ENCODE measurements at places on chromosomes 4 and X.

GRCh38 chrX:153672531-153673427 lies 834 bp downstream of the PNCK start:
- no peak for DNase-seq

DNA sequence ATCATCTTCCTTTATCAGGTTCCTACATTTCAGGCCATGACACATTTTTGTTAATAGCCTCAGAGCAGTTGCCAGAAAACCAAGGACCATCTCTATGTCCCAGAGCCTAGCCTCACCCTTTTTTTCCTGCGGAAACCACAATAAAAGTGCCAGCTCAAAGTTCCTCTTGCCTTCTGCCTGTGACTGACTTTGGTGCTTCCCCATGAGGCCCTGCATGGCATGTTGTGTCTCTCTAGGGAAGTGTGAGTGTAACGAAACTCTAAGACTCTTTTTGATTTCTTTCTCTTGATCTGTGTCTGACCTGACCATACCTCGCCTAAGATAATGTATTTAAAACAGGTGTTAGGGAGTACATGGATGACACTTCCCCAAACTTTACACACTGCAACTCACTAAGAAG lies 642.3 kb upstream of the BOD1L1 start:
- no peak for DNase-seq

DNA sequence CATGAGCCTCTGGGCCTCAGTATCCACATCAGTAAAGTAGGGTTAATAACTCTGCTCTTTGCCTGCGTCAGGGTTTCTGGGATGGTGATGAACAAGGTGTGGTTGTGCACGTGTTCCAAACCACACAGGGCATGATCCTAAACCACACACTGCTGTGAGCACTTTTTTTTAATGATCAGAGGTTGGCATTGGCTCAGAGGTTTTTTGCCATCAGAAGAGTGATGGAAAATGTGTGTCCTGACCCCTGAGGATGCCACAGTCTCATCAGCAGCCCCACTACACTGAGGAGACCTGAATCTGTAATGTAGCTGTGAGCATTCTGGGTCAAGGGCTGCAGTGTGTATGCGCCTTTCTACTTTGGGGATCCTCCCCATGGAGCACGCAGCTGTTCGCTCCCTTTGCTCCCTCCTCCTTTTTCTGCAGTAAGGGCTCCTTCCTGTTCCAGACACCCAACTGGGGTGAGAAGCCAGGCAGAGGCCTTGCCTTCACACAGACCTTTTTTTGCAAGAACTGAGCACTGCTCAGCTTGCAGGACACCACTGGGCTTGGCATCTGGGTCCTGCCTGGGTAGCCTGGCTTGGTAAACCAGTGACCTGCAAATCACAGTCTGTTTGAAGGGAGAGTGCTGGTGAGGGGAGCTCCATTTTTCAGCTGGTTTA lies 87.5 kb downstream of the MAMLD1 start:
- no peak for DNase-seq

DNA sequence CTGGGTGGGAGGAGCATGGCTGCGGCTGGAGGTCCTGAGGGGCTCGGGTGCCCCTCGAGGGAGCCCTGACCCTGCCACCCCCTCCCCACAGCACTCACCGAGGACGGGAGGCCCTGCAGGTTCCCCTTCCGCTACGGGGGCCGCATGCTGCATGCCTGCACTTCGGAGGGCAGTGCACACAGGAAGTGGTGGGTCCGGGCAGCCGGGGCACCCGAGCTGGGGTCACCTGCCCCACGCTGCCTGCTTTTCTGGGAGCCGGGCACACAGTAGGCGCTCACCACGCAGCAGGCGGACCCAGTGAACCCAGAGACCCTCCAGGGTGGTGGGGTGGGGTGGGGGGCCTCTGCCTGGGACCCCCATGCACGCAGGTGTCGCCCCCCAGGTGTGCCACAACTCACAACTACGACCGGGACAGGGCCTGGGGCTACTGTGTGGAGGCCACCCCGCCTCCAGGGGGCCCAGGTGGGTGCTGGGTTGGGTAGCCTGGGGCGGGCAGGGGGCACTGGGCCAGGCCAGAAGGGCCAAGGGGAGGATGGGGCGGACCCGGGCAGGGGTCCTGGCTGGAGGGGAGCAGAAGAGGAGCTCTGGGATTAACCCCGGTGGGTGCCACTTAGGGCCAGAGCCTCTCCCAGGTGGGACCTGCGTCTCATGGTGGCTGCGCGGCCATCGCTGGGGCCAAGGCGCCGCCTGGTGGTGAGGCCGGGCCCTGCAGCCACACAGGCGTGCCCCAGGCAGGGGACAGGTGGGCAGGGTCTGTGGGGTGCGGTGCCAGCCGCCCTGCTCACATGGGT lies 1.4 kb downstream of the HGFAC start:
- DNase-seq, result peak; percentile 32

- no peak for DNase-seq
Observed at GRCh38 chrX:23515028-23515427, 152.3 kb upstream of the PRDX4 start.

- no peak for DNase-seq
Observed at GRCh38 chr4:94442251-94442650, 9.5 kb upstream of the PDLIM5 start.

DNA sequence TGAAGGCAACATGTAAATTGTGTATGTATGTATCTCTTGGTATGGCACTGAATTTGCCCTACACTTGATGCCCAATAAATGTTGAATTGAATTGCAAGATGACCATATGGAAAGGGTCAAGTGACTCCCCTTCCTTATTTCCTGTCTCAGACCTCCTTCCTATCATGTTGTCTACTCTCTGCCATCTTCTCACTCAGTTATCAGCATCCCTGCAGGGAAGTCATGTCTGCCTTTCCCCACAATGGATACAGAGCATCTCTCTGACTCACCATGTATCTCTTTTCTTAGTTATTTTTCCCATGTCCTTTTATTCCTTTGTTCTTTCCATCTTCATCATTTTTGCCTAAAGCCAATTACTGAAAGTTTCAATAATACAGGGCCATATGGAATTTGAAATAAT lies 22.5 kb downstream of the BMX start:
- no peak for DNase-seq

GRCh38 chr4:82780752-82781231 lies 17.8 kb downstream of the SCD5 start:
- peak; percentile 85 for DNase-seq

DNA sequence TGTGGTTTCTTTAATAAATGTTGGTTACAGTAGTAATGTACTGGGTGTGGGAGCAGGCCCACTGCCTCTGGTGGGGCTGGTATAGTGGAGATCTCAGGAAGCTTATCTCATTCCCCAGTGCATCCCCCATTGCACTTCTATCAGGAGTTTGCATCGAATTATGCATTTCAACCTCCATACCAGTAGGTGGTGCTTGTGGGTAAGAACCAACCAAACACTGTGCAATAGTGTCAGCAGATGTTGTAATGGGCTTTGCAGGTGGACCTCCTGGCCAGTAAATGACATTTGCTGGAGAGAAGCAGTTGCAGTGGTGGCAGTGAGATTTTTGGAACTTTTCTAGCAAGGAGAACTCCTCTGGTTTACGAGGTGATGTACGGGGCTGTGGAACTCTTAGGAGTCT lies 150.6 kb downstream of the POU3F4 start:
- DNase-seq, result no peak

- no peak for DNase-seq
Observed at GRCh38 chr4:153497988-153498967, 32.1 kb downstream of the TMEM131L start.

- no peak for DNase-seq
Observed at GRCh38 chr4:185916683-185917082, 104.7 kb upstream of the SORBS2 start.

DNA sequence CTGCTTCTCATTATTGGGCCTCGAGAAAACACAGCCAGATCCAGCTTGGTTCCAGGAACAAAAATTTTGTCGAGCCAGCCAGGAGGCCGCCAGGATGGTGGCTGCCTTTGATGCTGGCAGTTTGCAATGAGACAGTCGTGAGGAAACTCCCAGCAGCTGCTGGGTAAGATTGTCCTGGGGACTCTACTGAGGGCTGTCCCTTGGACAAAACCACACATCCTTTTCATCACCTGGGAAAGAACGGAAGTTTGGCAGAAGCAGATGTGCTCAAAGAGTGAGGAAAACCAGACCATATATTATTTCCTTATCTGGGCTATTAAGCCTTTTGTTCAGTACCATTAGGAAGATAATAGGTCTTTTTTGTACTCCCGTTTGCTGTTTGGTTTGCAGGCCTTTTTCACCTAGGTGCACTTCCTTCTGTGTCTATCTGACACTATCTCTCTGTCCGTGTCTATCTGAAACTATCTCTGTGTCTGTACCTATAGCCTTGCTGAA lies 13.4 kb upstream of the PAPSS1 start:
- no peak for DNase-seq

GRCh38 chr4:17665346-17665745 lies 50.9 kb downstream of the MED28 start:
- DNase-seq, result no peak

GRCh38 chrX:39397561-39398199 lies 596.4 kb downstream of the MID1IP1 start:
- DNase-seq, result no peak

- DNase-seq, result no peak
Observed at GRCh38 chrX:15988661-15989603, 134.3 kb upstream of the AP1S2 start.

DNA sequence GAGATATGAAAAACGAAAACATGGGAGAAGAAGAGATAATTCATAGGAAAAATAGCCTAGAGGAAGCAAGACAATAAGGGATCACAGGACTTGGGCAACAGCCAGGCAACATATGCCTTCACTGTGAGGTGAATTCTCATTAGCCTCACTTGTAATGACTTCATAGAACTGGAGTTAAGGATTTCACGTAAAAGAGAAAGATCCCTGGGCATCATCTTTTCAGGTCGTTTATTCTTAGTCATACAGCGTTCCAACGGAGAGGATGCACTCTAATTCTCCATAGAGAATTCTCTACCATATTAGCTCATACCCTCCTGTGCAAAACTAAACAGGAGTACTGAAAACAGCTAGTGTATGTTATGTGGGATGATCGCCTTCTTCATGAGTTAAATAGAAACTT lies 1.4 kb downstream of the PRKG2 start:
- no peak for DNase-seq

GRCh38 chr4:54254915-54255246 lies 25.8 kb downstream of the PDGFRA start:
- no peak for DNase-seq

GRCh38 chr4:108384544-108384943 lies 215.8 kb upstream of the LEF1 start:
- no peak for DNase-seq

GRCh38 chrX:76802708-76803107 lies 375.2 kb downstream of the MAGEE1 start:
- no peak for DNase-seq

DNA sequence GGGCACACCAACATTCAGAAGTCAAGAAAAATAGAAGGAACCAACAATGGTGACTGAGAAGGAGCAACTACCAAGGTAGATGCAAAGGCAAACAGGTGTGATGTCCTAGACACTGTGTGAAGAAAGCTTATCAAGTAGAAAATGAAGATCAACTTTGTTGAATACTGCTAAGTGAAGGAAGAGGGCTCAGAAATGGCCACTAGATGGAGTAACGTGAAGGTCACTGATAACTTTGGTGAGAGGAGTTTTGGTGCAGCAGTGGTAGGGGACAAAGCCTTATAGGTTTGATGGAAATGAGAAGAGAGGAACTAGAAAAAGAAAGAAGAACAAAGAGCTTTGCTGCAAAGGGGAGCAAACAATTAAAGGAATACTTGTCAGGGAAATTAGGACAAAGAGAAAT lies 23.5 kb downstream of the OTC start:
- peak; percentile 6 for DNase-seq

DNA sequence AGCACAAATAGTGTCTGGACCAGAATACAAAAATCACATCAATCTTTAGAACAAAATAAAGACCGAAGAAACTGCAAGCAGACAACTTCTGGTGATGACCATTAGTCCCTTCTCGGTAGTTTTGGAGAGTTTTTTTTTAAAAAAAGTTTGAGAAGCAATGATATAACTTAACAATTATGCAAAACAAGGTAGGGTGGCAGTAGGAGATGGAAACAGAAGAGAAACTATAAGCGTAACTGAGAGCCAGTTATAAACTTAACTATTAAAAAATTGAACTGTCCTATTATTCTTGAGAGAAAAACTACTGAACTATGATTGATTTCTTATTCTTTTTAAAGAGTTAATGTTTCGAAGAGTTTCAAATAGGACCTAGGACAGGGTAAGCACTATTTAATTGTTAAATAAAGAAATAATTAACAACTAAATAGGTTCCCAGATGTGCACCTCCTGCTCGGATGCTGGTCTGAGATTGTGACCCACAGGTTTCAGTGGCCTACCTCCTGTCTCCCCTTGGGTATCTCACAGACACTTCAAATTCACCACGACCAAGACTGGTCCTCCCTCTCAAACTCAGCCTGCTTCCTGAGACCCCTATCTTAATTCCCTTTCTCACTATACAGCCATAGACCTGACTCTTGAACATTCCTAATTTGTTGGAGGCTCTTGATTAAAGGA lies 81.3 kb downstream of the LEF1 start:
- no peak for DNase-seq

GRCh38 chr4:38559374-38559773 lies 104.6 kb upstream of the KLF3 start:
- DNase-seq, result no peak

DNA sequence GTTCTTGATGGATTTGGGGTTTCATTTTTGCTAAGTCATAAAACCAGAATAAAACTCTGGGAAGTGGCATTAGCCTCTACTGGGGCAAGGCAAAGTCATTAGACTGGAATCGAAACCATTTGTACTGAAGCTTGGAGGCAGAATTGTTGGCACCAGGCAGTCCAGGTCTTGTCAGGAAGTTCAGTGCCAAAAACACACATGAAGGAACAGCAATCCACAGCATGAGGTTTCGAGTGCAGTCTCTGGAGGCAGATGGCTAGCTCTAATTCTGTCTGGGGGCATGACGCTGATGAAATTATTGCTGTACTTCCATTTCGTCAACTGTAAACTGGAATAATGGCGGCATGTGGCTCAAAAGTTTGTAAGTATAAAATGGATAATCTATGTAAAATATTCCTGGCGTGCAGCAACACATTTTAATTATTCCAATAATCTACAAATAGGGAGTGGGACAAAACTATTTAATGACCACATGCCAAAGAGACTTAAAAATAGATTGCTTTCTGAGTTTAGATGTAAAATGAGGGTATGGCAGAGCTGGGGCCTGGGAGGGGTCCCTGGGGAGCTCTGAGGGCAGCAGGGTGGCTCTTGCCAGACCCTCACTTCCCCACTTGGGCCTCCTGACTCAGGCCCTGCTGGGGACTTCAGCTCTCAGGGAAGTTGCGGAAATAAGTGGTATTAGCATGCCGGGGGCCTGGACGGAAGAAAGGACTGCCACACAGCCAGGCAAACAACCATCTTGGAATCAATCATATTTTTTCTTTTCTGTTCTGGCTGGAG lies 18.8 kb upstream of the CENPU start:
- no peak for DNase-seq

DNA sequence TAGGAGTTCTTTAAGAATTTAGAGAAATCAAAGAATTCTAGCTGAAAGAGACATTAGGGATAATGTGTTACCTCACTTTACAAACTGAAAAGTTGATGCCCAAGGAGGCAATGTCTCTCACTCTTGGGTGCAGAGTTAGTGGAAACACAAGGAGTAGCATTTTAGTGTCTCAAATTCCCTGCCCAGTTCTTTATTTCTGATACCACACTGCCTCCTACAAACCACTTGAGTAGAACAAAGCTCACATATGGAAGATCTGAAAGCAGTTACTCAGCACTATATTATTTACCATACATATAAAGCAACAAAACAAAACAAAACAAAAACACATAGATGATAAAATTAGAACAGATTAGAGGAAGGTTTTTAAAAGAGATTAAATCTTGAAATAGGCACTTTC lies 124.2 kb downstream of the REELD1 start:
- no peak for DNase-seq
